ENCODE measurements at places on chromosomes 16 and 17.

GRCh38 chr17:79330229-79330628, 255.6 kb downstream of the ENGASE start:
- DNase-seq: no peak

- DNase-seq: no peak
Measured at GRCh38 chr17:61808442-61808841, 54.9 kb downstream of the BRIP1 start.

- DNase-seq: peak; percentile 26
Measured at GRCh38 chr17:47604598-47604927, 45.2 kb upstream of the KPNB1 start.

DNA sequence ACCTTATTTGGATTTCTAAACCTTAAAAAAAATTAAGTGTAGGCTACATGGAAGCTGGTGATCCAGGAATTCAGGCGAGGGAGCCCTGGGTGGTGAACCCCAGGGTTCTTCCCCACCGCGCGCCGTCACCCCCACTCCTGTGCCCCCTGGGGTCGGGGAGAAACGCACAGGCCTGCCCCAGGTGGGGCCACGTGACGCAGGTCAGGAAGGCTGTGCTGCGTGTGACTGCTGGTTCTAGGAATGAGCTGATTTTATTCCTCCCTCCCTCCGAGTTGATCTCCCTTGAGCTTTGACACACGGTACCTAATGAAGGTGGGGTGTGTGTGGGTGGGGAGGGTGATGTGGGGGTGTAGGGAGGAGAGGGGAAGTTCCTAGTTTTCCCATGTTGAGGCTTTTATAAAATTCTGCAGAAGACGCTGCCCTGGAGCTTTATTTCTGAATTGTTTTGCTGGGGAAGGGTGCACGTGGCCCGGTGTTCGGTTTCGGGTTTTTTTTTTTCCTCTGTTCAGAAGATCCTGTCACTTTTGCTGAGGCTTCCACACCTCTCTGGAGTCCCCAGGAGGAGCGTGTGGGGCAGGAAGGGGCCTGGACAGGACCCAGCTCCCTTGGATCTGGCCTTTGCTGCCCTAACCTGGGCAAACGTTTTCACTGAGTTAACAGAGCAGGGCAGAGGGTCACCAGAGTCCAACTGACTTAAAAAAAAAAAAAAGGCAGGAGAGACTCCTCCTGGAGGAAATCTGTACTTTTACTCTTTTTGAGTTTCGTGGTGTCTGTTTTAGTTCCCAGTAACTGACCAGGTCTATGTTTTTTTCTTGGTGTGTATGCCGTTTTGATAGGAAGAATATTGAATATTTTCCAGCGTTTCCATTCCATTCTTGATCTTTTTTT, 55.8 kb upstream of the GSE1 start:
- DNase-seq: no peak

GRCh38 chr16:79307214-79307613, 293.3 kb downstream of the MAF start:
- no peak for DNase-seq

GRCh38 chr16:78584213-78584860, 484.9 kb downstream of the WWOX start:
- DNase-seq: no peak

DNA sequence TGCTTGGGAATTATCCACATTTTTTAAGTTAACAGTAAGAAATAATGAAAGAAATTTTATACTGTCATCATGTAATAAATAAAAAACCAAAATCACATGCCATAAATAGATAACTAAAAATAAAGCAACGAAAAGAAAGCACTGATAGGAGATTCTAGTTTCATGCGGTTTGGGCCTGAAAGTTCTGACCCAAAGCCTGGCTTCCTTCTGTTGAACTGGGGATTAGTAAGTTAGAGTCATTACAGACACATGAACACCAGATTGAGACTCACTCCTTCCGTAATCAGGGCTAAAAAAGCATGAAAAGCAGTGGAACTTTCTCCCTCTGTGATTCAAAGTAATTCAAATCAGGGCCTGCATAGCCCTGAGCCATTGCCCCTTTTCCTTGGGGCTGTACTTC, 13.2 kb upstream of the SLC6A2 start:
- DNase-seq: no peak

- no peak for DNase-seq
Measured at GRCh38 chr16:4676831-4677230, 16.5 kb upstream of the NUDT16L1 start.

- no peak for DNase-seq
Measured at GRCh38 chr17:67489273-67489672, 112.2 kb downstream of the PITPNC1 start.

GRCh38 chr17:68306819-68307218, 15.5 kb downstream of the ARSG start:
- no peak for DNase-seq

DNA sequence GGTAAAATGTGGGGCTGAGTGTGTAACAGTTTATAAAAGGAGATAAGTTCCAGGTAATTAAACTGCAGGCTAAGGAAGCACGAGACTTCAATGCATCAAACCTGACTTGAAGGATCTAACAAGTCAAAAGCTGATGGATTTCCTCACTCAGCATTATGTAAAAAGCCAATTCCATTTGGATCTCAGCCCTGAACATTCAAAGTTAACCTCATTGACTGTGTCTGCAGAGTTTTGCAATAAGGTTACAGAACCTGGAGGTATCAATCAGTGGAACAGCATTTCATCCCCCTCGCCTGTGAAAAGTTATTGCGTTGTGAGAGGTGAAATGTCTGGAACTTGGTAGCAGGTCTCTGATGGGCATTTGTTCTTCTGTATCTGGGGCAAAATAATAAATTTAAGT, 317.8 kb downstream of the GRIN2A start:
- no peak for DNase-seq

- DNase-seq: peak; percentile 52
Measured at GRCh38 chr16:87002717-87003413, 314.3 kb downstream of the C16orf95 start.

- DNase-seq: no peak
Measured at GRCh38 chr17:81456798-81457197, 55.8 kb downstream of the ACTG1 start.

DNA sequence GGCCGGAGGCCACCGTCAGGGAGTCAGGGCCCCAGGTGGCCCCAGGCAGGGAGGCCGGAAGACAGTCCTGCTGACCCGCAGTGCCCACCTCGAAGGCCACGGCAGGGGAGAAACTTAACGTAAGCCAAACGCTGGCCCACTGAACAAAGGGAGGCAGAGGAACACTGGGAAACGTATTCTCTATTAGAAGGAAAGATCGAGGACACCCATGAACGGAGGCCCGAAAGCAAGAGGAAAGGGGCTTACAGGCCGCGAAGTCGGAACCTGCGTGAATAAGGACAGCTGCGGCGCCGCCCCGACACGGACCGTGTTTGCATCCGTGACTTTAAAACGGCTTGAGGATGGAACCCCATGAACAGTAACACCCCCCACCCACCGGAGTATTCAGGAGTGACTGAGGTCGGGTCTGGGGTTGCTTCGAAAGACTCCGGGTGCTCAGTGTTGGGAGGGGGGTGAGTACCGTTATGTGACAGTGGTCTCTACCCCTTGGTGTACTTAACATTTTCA, 102.4 kb upstream of the METRNL start:
- DNase-seq: no peak

- no peak for DNase-seq
Measured at GRCh38 chr17:43014649-43015542, 7.3 kb downstream of the VAT1 start.

DNA sequence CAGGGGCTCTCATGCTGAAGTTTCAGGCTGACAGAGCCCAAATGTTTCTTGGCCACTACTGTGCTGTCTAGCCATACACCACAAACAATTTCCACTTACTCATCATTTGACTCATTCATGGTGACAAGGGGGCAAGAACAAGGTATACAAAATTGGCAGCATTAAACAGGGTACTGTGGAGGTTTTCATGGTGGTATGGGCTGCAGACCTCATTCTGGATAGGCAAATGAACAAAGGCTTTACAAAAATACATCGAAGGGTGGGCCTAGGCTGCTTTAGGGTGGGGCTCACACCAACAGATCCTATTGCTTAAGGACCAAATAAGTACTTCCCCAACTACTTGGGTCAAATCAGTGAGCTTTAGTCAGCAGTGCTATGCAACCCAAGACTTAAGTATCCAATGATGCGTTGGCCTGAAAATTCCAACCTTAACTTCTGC, 53.0 kb downstream of the N4BP1 start:
- peak; percentile 75 for DNase-seq

DNA sequence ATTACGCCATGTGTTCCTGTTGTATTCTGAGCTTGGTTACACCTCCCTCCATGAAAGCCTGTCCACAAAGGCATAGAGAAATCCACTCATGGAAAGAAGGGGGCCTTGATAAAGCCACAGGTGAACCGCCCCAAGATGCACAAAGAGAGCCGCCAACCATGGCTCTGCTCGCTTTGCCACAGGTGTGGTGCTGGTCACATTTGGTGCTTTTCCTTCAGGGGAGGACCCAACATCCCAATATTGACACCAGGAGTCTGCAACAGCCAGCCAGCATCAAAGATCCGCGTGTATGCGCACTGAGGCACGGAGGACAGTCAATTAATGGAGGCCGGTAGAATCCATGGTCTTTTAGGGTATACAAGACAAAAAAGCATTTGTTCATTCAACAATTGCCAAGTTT, 7.3 kb downstream of the ABCA3 start:
- no peak for DNase-seq

- DNase-seq: peak; percentile 40
Measured at GRCh38 chr16:88939972-88940861, 36.8 kb downstream of the CBFA2T3 start.

DNA sequence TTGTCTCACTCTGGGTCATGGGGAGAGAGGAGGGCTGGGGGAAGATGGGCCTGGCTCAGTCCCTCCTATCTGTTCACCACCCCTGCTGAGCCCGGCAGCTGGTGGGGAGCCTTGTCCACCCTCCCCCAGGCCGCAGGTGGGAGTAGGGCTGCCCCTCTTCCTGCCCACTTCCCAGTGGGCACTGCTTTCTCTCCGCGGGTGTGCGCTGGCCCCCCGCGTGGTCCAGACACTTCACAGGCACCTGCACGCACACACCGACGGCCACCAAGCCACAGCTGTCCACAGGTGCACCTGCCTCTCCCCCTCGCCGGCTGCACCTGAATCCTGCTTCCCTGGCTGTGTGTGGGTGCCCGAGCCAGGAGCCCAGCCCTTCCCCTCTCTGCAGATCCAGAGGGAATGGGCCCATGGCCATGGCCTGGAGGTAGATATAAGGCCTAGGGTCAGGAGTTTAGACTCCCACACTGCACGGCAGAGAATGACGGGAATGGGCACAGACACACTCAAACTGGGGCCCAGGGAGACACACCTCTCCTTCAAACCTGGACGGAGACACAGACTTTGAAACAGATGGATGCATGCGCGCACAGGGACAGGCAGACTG, 2.0 kb downstream of the NHERF2 start:
- no peak for DNase-seq
